ENCODE measurements at places on chromosomes 5 and 9.

- peak; percentile 17 for DNase-seq
Measured at GRCh38 chr5:126998201-126998631, 32.1 kb downstream of the MARCHF3 start.

- DNase-seq: peak; percentile 0
Measured at GRCh38 chr5:169980418-169981053, at the start of gene INSYN2B. Gene INSYN2B (minus strand): TSS chr5:169980495. CDS start chr5:169883898, 96,597 bp downstream.

DNA sequence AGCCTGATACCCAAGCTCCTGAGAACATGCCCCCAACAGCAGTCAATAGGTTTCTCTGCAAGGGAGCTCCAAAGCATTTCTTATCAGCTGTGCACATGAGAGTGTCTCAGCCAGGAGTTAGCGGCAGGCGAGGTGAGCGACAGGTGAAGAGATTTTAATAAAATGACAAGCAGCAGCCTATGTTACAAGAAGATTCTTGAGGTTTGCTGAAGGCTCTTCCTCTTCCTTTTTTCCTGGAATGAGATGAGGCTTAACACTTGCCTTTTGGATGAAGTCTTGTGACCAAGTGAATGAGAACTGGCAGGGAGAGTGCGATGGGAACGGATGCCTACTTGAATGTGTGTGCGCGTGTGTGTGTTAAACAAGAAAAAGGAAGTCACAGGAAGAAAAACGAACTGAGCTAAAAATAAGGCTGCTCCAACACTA lies 76.1 kb downstream of the SHB start:
- no peak for DNase-seq

GRCh38 chr9:18834740-18835361 lies 198.2 kb downstream of the SAXO1 start:
- DNase-seq: no peak

DNA sequence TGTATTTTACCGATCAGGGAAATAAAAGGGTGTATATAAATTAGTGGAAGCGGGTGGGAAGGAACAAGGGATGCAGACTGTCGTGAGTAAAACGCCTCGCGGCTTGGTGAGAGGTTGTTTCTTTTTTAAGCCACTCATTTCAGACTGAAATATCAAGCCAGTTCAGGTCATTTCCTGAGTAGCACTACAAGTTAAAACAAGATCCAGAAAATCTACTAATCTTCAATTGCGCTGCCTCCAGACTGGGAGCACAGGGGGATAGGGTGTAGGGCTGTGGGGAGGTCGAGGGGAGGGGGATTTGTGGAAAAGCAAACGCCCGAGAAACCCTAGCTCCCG lies 140.8 kb downstream of the TSSK1B start:
- DNase-seq: no peak

DNA sequence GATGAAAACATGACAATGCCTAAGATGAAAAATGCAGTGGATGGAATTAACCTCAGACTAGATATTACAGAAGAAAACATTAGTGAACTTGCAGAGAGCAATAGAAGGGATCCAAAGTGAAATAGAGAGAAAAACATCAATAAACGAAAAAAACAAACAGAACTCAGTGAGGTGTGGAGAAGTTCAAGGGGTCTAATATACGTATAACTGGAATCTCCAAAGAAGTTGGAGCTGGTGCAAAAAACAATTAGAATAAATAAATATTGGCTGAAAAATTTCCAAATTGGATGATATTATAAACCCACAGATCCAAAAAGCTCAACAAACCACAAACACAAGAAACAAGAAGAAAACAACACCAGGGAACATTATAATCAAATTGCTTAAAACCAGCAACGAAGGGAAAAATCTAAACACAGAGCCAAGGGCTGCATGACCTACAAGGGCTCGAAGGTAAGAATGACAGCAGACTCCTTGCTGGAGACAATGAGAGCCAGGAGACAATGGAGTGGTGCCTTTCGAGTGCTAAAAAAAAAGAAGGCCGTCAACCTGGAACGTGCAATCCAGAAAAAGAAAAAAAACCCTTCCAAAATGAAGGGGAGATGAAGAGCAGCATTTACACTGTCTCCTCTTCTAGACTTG lies 11.8 kb downstream of the FAM163B start:
- DNase-seq: peak; percentile 54

DNA sequence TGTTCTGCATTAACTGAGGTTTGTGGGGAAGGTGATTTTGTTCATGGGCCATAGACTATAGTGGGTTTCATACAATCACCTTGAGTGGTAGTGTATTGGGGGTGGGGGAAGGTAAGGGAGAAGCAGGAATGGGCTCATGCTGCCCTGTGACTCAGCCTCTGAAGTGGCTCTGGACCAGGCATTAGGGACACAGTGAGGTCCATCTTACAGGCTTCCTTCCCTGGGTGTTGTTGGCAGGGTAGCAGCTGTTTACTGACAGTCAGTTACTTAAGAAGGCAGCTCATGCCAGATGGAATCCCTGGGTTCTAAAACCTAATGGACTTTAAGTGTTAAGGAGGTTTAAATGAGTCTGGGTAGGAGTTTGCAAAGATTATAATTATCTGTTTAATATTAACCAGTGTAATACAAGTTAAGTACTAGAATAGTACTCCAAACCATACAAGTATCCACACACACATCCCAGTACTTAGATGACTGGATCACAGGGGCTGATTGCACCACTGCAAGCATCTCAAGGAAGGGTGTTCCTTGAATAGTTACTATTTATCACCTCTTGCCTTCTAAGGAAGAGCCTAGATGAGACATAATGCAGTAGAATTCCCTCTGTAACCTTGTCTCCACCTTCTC lies 59.3 kb downstream of the CAST start:
- DNase-seq: no peak

GRCh38 chr9:130835441-130836298 lies 616 bp downstream of the ABL1 start:
- DNase-seq: peak; percentile 52

- no peak for DNase-seq
Measured at GRCh38 chr9:126649477-126649876, 35.7 kb downstream of the LMX1B start.

GRCh38 chr9:98667005-98667640 lies 41.6 kb downstream of the GABBR2 start:
- DNase-seq: no peak

DNA sequence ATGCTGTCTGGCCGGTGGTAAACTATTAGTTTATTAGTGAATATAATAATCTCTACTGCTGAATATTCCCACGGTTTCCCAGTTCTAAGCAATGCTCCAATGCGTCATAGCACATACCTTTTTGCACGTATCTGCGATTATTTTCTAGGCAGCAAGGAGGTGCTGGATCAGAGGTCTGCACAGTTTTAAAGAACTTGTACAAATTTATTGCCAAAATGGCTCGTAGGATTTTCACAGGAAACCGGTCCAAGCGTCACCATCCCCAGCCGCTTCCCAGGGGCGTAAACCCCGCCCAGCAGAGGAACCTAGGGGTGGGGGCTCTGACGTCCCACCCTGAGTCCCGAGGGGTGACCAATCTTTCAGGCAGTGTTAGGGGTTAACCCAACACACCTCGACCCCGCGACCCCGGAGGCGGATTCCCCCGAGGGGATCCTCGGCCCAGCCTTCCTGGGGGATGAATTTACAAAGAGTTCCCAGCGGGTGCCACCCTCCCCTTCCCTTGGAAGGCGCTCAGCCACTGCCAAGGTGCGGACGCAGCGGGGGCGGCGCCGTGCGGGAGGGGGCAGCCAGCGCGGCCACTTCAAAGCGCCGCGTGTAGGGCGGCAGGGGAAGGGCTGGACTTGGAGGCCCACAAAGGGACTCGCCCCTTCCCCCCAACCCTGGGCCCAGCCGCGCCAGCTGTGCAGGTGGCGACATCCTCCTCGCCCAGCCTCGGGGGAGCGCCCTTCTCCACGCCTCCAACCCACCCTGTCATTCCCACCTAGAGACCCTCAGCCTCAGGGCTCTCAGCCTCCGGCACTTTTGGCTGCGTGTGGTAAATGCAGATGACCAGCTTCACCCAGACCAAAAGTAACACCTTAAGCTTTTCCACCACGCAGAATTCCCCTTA lies 43.5 kb upstream of the TCF7 start:
- no peak for DNase-seq

GRCh38 chr5:168159425-168159824 lies 132.0 kb upstream of the WWC1 start:
- no peak for DNase-seq
